Mesenteric fat pad (tissue), 1 donor: ENCODE measurements at places on chromosomes 6 and 20. TPM values are rescaled to one million over a fixed set of nuclear protein-coding genes. Genes with fewer than 3 reads are reported as not detected.

HLA-G gene
- not detected for total RNA-seq

HLA-DPB1 gene
- total RNA-seq = 52.5 TPM

TNF gene
- 1.2 TPM for total RNA-seq

GPX5 gene
- not detected for total RNA-seq

DNA sequence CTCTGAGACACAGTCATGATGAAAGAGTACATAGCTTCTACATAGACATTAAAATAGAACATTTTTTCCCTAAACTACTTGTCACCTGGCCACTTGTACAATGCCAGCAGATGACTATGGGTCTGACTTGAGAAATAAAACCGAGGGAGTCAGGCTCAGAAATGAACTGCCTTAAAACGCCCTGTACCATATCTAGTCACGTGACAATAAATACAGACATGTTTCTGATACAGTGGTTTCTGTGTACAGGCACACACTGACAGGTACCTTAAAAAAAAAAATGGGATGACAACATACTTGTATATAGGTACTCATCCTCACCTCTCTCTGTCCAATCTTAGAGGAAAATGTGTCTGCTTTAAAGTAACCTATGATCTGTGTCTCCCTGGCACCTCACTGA lies 144.1 kb downstream of the SH3BGRL2 start:
- DNase-seq = no peak

DNA sequence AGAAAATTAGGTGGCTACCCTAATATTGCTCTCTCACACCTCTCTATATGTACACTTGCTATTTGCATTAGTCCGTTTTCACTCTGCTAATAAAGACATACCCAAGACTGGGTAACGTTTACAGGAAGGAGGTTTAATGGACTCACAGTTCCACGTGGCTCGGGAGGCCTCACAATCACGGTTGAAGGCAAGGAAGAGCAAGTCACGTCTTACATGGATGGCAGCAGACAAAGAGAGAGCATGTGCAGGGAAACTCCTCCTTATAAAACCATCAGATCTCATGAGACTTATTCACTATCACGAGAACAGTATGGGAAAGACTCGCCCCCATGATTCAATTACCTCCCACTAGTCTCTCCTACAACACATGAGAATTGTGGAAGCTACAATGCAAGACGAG lies 53.4 kb downstream of the EPM2A start:
- no peak for DNase-seq

- no peak for DNase-seq
Observed at GRCh38 chr20:55271371-55271770, 733.9 kb downstream of the CBLN4 start.

DNA sequence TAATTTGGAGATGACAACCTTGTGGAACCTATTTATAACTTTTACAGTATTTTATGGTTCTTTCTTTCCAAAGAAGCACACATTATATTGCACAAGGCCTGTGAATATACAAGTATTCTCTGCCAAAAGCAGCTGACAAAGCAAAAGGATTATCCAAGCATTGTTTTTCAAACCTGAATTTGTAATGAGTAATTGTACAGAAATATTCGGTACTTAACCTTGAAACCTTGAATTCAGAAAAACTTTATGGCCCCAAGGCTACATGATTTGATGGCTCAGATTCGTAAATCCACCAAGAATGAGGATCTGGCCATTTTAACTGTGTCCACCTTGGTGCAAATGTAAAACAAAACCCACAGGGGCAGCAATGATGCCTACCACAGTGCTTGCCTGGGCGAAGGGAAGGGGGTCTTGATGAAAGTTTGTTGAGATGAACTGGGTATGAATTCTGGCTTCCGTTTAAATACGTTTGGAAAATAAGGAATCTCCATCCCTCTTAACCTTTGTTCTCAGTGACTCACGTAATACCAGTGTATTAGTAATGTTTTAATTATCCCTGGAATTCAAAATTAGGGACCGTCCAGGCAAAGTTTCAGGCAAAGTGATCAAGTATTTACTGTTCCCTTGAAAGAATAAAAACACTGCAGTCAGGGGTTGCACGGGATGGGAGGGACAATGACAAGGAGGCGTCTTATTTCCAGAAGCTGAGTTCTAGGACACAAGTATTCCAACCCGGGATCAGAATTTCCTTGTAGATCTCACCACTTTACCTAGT lies 2.7 kb upstream of the RBM24 start:
- no peak for DNase-seq

GRCh38 chr20:58081846-58082245 lies 146.6 kb downstream of the ANKRD60 start:
- no peak for DNase-seq

DNA sequence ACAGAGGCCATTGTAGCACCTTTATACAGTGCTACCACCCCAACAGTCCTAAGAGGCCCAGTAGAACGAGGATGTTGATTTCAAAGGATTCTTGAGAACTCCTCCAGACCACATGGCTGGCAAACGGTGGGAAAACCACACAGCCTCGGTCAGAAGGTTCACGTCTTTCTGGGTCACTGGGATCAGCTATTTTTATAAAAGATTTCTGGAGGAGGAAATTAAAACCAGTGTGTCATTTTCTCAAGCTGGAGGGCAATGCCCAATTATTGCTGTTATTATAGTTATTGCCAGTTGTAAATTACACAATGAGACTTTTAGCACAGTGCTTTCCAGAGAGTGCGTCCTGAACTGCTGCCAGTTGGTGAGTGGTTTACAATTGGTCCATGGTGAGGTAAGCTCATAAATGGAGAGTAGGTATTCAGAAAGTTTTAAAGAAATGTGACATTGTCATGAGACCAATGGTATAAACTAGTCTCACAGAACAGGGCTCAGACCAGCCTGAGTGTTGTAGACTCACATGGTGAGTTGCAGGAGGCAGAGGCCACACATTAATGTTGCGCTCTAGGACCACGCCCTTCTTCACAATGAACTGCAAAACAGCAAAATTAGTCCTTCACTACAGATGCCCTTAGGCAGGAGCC lies 8.4 kb upstream of the PPP1R14C start:
- no peak for DNase-seq

GRCh38 chr6:16296061-16296670 lies 57.8 kb downstream of the GMPR start:
- peak; percentile 35 for DNase-seq

- no peak for DNase-seq
Observed at GRCh38 chr6:149335924-149336608, 18.6 kb downstream of the TAB2 start.

GRCh38 chr6:13635948-13636658 lies 21.0 kb downstream of the NOL7 start:
- no peak for DNase-seq

GRCh38 chr20:52493171-52493721 lies 301.7 kb upstream of the ZFP64 start:
- DNase-seq = no peak

DNA sequence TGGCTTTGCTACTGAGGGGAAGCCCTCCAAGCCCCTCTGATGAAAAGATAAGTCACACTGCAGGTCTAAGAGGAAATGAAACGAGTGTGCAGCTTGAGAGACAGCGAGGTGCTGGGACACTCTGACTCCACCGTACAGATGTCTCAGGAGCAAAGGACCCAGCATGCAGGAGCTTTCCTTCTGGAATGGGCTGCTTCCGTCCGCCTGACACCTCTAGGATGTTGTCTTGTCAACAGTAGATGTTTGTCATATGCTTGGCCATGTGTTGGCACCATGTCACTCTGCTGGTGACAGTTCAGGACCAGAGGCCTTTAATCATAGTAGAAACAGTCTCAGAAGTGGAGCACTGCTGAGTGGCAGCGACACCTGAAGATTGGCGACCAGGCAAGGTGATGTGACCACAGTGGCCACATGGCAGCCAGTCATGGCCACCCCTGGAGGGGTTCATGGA lies 46.7 kb downstream of the SLC24A3 start:
- peak; percentile 81 for DNase-seq

DNA sequence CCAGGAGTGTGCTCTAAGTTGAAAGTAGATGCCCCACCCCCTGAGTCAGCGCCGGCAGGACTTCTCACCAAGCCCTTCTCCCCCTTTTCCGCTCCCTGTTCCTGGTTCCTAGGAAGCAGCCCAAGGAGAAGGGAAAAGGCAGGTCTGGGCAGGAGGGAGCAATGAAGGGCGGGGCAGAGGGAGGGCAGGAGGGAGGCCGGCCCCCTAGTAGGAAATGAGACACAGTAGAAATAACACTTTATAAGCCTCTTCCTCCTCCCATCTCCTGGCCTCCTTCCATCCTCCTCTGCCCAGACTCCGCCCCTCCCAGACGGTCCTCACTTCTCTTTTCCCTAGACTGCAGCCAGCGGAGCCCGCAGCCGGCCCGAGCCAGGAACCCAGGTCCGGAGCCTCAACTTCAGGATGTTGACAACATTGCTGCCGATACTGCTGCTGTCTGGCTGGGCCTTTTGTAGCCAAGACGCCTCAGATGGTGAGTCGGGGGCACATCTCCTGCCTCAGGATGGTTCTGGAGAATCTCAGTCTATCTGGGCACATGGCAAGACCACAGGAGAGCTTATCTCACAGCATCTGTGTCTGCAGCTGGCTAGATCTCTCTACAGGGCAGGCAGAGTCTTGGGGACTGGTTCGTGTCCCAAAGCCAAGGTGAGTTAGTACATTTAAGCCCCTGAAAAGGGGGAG lies at the start of gene PROCR:
TSS of gene PROCR (plus strand) at position 320 of the 681 bp plus-strand sequence. CDS start at position 403, 83 bp downstream.
- peak; percentile 93 for DNase-seq

DNA sequence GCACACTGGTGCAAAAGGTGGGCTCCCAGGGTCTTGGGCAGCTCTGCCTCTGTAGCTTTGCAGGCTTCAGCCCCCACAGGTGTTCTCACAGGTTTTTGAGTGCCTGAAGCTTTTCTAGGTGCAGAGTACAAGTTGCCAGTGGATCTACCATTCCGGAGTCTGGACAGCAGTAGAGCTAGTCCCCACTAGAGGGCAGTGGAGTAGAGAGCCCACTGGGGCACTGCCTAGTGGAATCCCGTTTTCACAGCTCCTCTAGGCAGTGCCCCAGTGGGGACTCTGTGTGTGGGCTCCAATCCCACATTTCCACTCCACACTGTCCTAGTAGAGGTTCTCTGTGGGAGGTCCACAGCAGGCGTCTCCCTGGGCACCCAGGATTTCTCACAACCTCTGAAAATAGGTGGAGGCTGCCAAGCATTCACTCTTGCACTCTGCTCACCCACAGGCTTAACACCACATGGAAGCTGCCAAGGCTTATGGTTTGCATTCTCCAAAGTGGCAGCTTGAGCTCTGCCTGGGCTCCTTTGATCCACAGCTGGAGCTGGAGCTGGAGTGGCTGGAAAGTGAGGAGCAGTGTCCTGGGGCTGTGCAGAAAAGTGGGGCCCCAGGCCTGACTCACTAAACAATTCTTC lies 86.3 kb upstream of the PROKR2 start:
- no peak for DNase-seq

- no peak for DNase-seq
Observed at GRCh38 chr6:11604215-11604614, 66.7 kb downstream of the TMEM170B start.

DNA sequence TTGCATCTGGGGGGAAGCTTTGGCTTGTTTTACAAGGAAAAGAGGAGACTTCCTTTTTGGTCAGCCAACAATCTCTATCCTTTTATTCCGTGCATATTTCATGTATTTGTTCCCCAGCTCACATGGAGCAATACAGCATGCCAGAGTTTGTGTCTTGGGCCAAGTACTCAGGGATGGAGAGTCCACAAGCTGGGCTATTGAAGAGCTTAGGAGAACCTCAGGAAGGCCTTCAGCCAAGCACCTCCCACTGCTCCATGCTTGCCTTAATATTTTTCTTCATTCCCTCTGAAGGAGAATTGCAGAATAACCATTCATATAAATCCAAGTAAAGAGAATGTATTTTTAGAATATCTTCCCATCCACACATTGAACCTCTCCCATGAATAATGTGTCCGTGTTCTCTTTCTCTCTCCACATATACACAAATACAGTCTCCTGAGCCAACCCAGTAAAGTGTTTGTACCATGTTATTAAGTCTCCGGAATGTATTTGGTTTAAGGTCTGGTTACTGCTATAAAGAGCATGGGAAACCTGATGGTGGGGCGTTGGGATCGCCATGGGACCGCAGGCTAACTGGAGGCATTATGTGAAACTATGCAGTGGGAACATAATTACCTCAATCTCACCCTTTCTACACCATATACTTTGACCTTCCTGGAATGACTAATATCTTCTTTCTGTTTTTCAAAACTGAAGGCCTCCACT lies 3.0 kb downstream of the LAMA4 start:
- no peak for DNase-seq

- no peak for DNase-seq
Observed at GRCh38 chr6:83169106-83169505, 24.0 kb downstream of the PGM3 start.

DNA sequence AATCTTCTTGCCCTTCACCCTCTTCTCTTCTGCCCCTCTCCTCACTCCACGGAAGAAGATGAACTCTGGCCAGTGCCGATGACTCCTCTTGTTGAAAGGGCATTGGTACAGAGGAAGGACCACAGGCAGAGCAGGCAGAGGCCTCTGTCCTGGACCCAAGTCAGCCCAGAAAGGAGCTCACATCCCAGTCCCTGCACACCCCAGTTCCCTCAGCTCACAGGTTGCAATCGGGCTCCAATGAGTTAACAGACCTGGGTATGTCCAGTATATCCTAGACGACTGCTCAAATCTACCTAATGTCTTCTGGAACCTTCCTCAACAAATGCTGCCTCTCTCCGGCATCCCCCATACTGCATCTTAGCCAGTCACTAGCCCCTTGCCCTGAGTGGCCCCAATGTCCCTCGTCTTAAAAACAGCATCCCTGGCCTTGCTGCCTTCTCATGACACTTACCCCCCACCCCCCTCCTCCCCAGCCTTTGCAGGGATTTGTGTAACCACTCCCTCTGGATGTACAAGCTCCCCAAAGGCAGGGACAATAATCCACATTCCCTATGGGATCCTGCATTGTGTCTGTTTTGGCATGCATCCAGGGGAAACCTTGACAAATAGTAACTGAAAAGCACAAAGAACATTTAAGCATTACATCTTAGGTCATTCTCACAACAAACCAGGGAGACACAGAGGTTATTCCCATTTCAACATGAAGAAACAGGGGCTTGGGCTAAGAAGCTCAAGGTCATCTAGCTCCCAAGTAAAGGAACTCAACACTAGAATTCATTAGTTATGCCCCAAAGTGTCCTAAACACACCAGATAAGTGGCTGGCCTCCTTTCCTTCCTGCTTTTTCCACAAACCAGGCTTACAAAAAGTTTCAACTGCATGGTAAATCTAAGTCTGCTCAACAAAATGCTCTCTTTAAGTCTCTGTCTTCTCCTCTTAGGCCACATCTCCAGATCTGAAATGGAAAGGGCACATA lies 45.1 kb downstream of the TRERF1 start:
- peak; percentile 68 for DNase-seq

DNA sequence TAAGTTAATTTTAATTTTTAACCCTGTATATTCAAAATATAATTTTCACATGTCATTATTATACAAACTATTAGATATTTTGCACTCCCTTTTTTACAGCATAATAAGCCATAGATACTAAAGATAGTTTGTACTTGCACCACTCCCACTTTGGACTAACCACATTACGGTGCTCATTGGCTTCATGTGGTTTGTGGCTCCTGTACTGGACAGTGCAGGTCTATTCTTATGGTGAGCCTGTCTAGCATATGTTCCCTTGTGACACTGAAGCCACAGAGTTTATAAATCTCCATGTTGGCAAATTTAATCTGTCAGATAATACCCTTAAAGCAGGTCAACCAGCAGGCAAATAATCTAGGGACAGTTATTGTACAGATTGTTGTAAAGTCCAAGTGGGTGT lies 354.4 kb upstream of the KCNQ5 start:
- no peak for DNase-seq
